ENCODE measurements at places on chromosomes 1 and 21.

GRCh38 chr1:247906504-247907047 lies 11.2 kb downstream of the OR2W3 start:
- peak; percentile 51 for DNase-seq

DNA sequence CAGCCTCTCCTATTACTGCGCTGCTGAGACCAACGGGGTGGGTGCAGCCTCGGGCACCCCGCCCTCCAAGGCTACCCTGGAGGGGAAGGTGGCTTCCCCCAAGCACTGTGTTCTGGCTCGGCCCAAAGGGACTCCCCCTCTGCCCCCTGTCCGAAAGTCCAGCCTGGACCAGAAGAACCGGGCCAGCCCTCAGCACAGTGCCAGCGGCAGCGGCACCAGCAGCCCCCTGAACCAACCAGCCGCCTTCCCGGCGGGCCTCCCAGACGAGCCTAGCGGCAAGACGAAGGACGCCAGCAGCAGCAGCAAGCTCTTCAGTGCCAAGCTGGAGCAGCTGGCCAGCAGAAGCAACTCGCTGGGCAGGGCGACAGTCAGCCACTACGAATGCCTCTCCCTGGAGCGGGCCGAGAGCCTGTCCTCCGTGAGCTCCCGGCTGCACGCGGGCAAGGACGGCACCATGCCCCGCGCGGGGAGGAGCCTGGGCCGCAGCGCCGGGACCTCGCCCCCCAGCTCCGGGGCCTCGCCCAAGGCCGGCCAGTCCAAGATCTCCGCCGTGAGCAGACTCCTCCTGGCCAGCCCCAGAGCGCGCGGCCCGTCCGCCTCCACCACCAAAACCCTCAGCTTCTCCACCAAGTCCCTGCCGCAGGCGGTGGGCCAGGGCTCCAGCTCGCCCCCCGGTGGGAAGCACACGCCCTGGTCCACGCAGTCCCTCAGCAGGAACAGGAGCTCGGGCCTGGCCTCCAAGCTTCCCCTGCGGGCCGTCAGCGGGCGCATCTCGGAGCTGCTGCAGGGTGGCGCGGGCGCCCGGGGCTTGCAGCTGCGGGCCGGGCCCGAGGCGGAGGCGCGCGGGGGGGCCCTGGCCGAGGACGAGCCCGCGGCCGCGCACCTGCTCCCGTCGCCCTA lies 533.1 kb downstream of the KIF26B start:
- DNase-seq: no peak

DNA sequence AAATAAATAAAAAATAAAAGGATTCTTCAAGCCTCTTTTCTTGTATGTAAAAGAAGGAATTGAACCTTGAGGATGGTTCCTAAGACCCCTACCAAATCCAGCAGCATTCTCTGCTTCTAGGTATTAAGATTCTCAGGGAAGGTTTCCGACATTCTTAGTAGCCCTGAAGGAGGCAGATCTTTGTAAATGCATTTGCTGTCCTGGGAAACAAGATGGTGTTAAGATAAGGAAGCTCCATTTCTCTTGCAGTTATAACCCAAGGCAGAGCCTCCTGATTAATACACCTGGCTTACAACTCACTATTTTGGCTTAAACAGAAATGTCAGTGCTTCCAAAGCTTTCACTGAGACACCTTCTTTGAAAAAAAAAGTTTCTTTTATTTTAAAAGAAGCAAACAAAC lies 393.8 kb downstream of the DISC1 start:
- DNase-seq: no peak

- DNase-seq: no peak
Observed at GRCh38 chr1:115656461-115657077, 14.8 kb downstream of the VANGL1 start.

DNA sequence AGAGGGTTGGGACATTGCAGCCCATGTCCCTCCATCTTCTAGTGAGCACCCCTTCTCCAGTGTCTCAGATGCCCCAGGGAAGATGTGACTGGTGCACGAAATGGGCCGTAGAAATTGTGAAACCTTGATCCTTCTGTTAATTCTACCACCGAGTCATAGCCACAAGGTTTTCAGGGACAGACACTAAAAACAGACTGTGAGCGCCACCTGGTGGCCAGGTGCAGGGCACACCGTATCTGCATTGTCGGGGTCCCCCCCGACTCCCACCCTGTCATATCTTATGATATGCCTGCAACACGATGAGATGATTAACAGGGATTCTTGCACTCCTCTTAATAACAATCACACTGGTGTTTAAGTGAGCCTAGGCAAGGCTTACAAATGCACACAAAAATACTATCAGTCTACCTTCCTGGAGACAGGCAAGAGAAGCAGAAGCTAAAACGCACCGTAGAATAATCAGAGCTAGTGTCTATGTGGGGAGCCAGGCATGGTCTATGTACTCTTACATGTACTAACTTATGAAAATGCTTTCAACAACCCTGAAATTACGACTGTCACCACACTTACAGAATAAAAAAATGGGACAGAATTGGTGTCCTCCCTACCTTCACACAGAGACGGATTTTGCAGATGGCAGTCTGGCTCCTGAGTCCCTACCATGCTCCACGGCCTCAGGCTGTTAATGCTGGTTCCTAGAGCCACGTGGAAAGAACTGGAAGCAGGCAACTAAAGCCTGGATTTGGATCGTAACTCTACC lies 57.9 kb downstream of the FHAD1 start:
- DNase-seq: no peak

Data from retinal pigment epithelial cell (primary cell).